Fibroblast of skin of right quadriceps (primary cell): ENCODE measurements at places on chromosomes 7 and 10.

- DNase-seq, result peak; percentile 49
Observed at GRCh38 chr7:90262438-90262837, 17.5 kb downstream of the CFAP69 start.

- DNase-seq, result peak; percentile 31
Observed at GRCh38 chr10:123890756-123891143, 857 bp downstream of the CPXM2 start.

GRCh38 chr7:2796358-2797352 lies 47.5 kb downstream of the GNA12 start:
- peak; percentile 55 for DNase-seq

- no peak for DNase-seq
Observed at GRCh38 chr7:120180221-120180620, 92.8 kb upstream of the KCND2 start.

DNA sequence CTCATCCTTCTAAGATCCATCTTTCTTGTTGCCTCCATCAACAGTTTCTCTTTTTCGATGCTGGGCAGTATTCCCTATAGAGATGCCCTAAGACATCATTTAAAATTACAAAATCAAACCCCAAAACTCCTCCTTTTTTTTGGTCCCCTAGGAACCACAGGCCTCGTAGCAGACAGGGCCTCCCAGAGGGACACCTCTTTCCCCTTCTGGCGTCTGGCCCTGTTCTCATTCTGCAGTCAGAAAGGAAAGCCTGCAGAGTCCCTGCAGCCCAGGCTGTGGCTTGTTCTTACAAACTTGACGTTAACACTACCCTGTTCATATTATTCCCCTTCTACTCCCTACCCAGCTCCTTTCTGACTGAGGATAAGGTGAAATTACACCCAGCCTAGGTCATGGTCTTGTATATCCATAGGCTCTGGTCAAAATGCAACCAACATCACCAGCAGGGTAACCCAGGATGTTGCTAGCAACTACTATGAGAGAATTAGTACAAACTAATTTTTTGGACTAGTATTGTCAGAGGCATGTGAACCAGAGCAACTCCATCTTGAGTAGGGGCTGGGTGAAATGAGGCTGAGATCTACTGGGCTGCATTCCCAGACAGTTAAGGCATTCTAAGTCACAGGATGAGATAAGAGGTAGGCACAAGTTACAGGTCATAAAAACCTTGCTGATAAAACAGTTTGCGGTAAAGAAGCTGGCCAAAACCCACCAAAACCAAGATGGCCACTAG lies 3.5 kb upstream of the EPHA1 start:
- DNase-seq, result no peak

DNA sequence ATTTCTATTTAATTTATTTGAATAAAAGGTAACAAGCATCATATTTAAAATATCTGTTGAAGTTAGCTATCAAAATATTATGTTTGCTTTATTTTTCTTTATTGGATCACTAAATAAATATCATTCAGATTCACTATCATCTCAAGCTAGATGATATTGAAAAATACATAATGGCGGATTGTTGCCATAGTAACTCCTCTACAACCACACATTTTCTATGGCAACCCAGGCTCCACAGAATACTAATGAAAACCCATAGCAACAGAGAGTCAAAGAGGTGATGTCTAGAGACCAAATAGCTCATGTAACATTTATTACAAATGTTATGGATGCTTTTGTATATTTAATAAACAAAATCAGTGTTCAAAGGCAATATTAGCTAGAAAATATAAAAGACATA lies 148.9 kb upstream of the CDK1 start:
- no peak for DNase-seq

GRCh38 chr7:33728873-33729551 lies 176.3 kb upstream of the BMPER start:
- no peak for DNase-seq

DNA sequence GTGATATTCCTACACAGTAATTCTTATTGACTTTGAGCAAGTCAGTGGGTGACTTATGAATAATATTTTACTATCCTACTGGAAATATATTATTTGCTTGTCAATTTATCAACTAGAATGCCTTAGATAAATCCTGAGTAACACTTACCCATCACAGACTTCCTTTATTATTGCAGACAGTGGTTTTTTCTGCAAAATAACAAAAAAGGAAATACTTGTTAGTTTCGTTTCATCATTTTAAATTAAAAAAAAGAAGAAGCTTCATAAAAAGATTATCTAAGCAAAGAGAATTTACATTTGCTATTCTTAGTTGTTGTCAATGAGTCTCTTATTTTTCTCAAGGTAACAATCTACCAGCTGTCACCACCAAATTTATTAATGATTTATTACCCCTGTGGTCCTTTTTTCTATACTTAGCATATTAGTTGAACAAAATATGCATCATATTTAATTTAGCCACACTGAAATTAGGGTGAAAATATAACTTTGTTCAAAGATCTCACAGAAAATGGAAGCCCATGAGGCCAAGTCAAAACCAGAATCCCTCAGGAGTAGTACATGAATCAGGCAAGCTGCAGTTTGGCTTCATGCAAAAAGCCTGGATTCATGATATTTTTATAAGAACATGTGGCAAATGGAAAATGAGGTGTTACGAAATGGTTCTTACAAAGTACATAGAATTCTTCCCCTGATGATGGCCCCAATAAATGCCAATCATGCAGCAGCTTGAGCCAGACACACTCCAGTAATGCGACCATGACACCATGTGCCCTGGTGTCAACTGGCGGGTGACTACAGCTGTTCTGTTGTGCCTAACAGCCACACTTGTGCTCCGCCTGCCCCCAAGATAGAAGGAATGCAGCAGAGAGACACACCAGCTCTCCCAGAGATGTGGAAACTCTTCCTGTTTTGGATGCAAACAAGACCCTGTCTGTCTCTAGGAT lies 132.6 kb downstream of the ELMO1 start:
- no peak for DNase-seq

DNA sequence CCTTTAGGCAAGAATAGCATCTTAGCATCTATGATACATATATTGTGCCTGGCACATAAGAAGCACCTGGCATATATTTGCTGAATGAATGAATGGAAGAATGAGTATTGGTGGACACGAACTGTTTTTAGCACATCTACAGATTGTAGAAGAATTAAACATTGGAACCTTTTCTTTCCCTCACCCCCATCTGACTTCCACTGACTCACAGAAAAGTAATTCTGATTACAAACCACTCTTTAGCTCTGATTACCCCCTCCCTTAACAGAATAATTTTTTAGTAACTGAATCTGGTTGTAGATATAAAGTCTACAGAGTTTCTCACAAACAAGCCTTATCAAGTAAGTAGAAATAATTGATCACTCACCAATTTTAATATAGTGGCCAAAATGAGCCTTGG lies 31.9 kb downstream of the SLC26A4 start:
- DNase-seq, result peak; percentile 27

GRCh38 chr7:41058986-41059741 lies 643.7 kb downstream of the INHBA start:
- DNase-seq, result no peak

- DNase-seq, result no peak
Observed at GRCh38 chr7:84844771-84845170, 342.1 kb downstream of the SEMA3D start.

GRCh38 chr7:149610441-149611011 lies 112.9 kb upstream of the ZNF746 start:
- DNase-seq, result no peak

DNA sequence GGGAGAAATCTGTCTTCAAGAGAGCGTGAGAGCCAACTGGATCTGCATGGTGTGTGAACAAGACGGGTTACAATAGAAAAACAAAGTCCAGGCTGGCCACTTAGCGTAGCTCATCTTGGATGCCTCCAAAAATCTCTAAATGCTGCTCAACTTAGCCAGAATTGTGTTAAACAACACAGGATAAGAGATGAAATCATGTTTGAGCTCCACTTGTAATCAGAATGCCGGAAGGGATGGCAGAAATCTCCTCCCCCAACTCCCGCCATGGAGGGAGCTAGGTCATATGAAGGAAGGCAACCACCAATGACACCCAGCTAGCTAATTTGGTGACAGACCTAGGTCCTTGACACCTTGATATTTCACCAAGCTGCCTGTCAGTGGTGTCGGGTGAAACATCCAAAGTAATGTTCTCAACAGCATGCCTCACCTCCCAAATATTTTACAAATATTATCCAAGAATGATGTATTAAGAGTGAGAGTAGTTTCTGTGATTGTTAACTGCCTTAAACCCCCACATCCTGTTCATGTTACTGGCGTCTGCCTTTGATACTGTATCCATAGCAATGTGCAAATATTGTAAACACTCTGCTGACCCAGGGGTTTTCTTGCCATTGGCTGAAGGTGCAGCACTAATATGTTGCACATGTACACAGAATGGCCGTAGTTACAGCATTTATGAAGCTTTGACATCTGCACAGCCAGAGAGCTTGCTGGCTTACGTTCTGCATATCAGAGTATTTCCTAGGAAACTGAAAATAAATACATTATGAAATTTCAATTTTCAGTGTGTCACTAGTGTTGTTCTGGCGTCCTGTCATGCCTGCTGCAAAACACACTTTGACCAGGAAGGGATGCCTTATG lies 25.8 kb downstream of the TMEM254 start:
- DNase-seq, result peak; percentile 90

DNA sequence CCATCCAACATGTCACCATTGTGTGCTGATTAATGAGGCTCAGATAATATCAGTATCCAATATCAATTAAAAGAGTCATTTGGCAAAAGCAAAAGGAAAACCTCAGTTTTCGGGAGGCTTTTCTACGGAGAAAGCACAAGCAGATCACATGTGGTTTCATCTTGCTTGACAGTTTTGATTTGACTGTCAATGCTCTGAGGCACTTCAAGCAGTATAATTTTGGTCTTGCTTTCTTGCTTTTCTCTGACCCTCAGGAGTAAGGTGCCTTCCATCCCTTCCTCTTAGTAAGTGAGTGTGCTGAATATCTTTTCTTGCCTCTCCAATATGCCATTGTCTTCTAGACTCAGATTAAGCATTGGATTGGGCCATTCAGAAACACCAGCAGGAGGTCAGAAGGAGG lies 115.5 kb upstream of the CALCR start:
- no peak for DNase-seq
